ENCODE measurements at places on chromosomes 13 and 19. TPM values are rescaled to one million over a fixed set of nuclear protein-coding genes. Genes with fewer than 3 reads are reported as not detected.

TTYH1 gene
- 0.84 TPM for total RNA-seq

DAND5 gene
- total RNA-seq, result not detected

LACC1 gene
- 11.4 TPM for total RNA-seq

CRB3 gene
- 6.2 TPM for total RNA-seq

SIGLEC9 gene
- 21.0 TPM for total RNA-seq

ZNF285 gene
- 6.5 TPM for total RNA-seq

TMPRSS9 gene
- not detected for total RNA-seq

SLAIN1 gene
- total RNA-seq, result 1.3 TPM

ZNF726 gene
- total RNA-seq, result 0.36 TPM

ZIM2 gene
- not detected for total RNA-seq

PINLYP gene
- total RNA-seq, result 6.7 TPM

GRCh38 chr19:11138601-11139300 lies 16.8 kb downstream of the SPC24 start:
- no peak for DNase-seq

DNA sequence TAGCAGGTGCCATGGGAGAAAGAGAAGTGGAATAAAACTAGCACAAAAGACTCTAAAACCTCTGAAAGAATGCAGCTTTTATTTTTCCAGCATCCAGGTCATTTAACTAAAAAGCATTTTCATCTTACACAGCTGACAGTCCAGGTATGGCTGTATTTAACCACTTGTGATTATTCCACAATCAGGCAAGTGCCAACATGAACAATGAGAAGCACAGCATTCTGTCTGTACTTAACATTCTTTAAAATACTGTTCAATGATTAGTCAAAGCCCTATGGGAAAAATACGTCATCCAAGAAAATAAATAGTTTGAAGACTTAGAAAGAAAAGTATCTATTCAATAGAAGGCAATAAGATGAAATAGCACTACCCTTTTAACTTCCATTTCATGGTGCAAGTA lies 246.9 kb downstream of the LIG4 start:
- no peak for DNase-seq

DNA sequence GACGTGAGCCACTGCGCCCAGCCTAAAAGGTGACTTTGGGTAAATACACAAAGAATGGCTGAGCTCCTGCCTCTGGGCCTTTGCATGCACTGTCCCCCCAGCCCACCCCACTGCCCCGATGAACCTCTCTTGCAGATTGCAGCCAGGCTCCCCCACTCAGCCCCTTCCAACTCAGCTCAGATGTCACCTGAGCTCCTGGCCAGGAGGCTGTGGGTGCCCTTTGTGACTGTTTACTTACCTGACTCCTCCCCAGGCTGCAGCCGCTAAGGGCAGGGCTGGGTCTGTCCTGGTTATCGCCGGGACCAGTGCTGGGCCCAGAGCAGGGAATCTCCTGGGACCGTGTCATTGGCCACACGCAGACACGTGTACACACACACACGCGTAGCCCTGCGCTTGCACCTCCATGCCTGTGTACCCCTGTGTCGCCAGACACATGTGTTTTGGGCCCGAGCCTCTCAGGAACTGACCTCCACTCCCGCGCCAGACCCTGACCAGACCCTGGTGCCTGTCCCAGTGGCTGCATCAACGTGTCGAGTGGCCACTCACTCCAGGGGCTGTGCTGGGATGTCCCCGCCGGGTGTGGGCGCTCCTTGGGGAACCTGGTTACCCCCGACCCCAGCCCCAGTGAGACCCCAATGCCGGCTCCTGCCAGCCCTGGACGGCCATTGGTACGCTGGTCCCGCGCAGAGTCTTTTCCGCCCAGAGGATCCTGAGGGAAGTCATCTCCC lies 18.7 kb downstream of the EFNA2 start:
- DNase-seq, result no peak

GRCh38 chr19:52991484-52991883 lies 22.2 kb upstream of the ERVV-1 start:
- no peak for DNase-seq

- DNase-seq, result no peak
These were observed 300.3 kb downstream of the FOXO1 start for GRCh38 chr13:40366119-40366518.

- no peak for DNase-seq
These were observed 5.4 kb upstream of the CBY2 start for GRCh38 chr13:45696610-45697226.

DNA sequence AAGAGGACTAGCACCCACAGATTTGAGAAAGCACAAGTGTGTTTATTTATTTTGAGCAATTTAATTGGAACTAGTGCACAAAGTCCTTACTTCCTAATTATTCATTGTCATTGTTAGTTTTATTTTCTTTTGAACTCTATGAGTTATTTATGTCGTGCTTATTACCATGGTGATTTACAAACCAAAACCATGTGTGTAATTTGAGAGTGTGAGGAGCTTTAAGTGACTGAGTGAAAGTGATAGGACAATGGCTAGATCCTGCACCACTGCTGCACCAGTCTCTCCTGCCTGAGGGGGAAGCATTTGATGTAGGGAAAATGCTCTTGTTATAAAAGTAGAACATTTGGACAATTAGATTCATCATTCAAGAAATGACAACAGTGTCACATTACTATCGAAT lies 172.3 kb upstream of the KLF12 start:
- DNase-seq, result no peak

- no peak for DNase-seq
These were observed 3.8 kb upstream of the LILRA5 start for GRCh38 chr19:54316746-54317107.

- no peak for DNase-seq
These were observed at the start of gene SELENOV for GRCh38 chr19:39514840-39515550. SELENOV (plus strand) TSS chr19:39515139; CDS start chr19:39515213, 74 bp downstream.

- no peak for DNase-seq
These were observed 203.6 kb downstream of the DACH1 start for GRCh38 chr13:71663431-71663830.

GRCh38 chr13:102327119-102327617 lies 74.7 kb downstream of the FGF14 start:
- no peak for DNase-seq

DNA sequence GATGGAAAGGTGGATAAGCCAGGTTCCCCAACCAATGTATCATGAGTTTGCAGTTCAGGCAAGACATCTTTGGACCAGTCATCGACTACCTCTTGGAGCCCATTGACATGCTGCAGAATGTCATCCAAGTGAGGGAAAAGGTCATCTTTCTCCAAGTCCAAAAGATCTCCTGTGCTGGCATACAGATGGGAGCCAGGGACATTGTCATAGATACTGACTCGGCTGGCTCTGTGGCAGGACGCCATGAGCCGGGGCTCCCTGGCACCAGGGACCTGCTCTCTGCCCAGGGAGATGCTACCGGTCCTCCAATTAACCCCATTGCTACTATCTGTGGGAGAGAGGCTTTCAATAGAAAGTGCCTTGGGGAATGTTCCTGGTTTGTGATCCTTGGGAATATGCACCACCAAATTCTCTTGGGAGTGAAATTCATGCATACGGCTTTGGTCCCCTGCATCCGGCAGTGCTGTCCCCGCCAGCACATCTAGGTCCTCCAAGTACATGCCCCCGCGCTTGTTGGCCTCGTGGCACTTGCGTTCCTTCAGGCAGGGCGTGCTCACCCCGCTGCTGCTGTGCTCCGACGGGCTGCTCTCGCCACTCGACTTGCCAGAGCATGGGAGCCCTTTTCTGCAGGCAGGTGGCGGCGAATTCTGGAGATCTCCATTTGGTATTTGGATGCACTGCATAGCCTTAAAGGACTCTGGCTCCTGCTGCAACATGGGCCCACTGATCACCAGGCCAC lies 113.0 kb downstream of the KL start:
- no peak for DNase-seq

DNA sequence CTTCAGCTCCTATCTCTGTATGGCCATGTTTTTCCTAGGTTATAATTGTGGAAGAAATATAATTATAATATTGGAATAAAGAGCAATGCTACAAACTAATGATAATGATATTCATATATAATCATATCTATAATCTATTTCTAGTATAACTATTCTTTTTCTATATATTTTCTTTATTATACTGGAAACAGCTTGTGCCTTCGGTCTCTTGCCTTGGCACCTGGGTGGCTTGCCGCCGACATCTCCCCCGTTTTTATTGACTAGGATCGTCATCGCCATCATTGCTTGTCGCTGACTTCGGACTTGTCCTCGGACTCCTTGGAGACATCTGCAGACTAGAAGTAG lies 24.2 kb downstream of the ZNF763 start:
- DNase-seq, result no peak
